ENCODE measurements at places on chromosomes 16 and 17. TPM values are rescaled to one million over a fixed set of nuclear protein-coding genes. Genes with fewer than 3 reads are reported as not detected.

- H3K27ac ChIP-seq: peak overlapping the region; percentile 14
- DNase-seq: no peak
- peaks cover 7% of the 10 kb centered on the region for H3K4me1 ChIP-seq
- H3K36me3 ChIP-seq: no peaks in the 10 kb centered on the region
- H3K4me3 ChIP-seq: no peak overlapping the region
Observed at GRCh38 chr17:37884516-37884915, 39.7 kb upstream of the TBC1D3K start.

- no peaks in the 10 kb centered on the region for H3K27me3 ChIP-seq
- DNase-seq: no peak
- H3K4me1 ChIP-seq: peaks cover 41% of the 10 kb centered on the region
- H3K36me3 ChIP-seq: peaks cover 5% of the 10 kb centered on the region
- H3K4me3 ChIP-seq: peak overlapping the region; percentile 96
Observed at GRCh38 chr16:58732545-58733247, 1.4 kb downstream of the GOT2 start.

DNA sequence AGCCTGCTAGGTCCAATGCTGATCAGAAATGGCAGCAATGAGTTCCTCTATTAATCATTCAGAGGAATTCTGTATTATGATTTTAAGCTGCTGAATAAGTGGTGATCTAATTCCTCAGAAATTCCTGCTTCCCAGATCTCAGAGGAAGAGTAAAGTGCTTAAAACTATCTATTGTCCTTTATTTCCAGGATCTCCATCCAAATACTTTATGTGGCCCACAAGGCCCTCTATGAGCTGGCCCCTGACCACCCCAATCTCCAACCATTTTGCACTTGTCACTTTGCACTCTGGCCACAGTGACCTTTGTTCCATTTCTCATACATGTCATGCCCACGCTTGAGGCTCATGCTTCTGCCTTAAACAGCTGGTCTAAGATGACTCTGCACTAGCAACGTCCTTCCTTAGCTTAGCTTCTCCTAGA lies 93.7 kb downstream of the CA10 start:
- no peak overlapping the region for H3K4me3 ChIP-seq
- no peak for DNase-seq
- no peaks in the 10 kb centered on the region for H3K27me3 ChIP-seq
- H3K27ac ChIP-seq: no peak overlapping the region
- no peaks in the 10 kb centered on the region for H3K4me1 ChIP-seq
- H3K36me3 ChIP-seq: no peaks in the 10 kb centered on the region

- no peaks in the 10 kb centered on the region for H3K27me3 ChIP-seq
- peaks cover 89% of the 10 kb centered on the region for H3K36me3 ChIP-seq
Observed at GRCh38 chr16:84608282-84608681, 9.6 kb downstream of the COTL1 start.

DNA sequence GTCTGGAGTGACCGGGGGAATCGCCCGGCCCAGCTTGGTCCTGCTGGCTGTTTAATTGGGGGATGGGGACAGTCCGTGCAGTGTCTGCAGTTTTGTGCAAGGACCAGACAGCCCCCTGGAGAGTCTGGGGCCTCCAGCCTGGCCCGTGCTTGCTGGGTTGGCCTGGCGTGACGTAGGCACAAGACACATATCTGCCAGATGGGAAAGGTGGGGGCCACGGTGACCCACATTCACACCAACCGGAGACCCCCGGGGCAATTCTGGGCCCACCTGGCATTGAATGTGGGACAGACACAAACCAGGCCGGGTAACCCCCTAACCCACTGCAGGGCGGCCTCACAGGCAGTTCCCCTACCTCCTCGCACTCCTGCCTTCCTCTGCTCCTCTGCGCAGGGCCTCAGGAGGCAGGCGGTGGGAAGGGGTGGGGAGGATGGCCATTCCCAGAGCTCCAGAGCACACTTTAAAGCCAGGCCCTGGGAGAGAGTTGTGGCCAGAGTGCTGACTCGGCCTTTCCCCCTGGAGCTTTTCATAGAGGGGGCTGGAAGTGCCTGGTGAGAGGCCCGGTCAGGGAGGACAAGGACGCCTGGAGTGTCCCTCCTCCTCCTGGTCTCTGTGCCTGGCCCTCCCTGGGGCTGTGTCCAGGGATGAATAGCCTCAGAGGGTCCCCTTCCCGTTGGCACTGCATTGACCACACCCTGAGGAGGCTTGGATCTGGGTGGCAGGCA lies 1.5 kb downstream of the MRC2 start:
- H3K36me3 ChIP-seq: peaks cover 4% of the 10 kb centered on the region
- H3K27ac ChIP-seq: no peak overlapping the region
- H3K27me3 ChIP-seq: peaks cover 22% of the 10 kb centered on the region
- no peak for DNase-seq
- H3K4me3 ChIP-seq: peak overlapping the region; percentile 81

- no peaks in the 10 kb centered on the region for H3K27me3 ChIP-seq
- H3K36me3 ChIP-seq: no peaks in the 10 kb centered on the region
Observed at GRCh38 chr17:70544317-70544716, 375.0 kb downstream of the KCNJ2 start.

GRCh38 chr17:43024407-43025289 lies at the start of gene RND2:
TSS of gene RND2 (plus strand) at chr17:43025231. CDS start at chr17:43025348, 117 bp downstream.
- H3K4me1 ChIP-seq: peaks cover 23% of the 10 kb centered on the region
- peaks cover 3% of the 10 kb centered on the region for H3K36me3 ChIP-seq
- H3K27ac ChIP-seq: peak within 1 kb of the TSS; percentile 57

DNA sequence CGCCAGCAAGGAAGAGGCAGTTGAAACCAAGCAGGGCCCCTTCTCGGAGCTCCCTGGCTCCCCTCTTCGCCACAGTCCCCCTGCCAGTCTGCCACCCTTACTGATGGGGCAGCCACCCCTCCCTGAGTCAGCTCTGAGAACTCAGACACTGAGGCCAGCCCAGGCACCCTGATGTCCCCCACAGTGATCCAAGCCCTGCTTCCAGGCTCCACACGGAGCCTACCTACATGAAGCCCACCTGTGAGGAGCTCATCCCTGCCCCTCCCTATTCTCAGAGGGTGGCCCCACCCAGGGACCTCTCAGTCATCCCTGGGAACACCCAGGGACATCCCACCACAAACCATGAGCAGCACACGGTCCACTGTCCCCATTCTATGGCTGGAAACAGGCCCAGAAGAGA lies 8.9 kb downstream of the CNGB1 start:
- no peaks in the 10 kb centered on the region for H3K4me1 ChIP-seq
- peaks cover 3% of the 10 kb centered on the region for H3K27me3 ChIP-seq
- no peak for DNase-seq
- no peak overlapping the region for H3K4me3 ChIP-seq
- no peak overlapping the region for H3K27ac ChIP-seq

GRCh38 chr17:73901661-73902415 lies 257.6 kb upstream of the SDK2 start:
- H3K27me3 ChIP-seq: peaks cover 31% of the 10 kb centered on the region
- no peaks in the 10 kb centered on the region for H3K36me3 ChIP-seq
- peak; percentile 20 for DNase-seq

- no peak for DNase-seq
- H3K36me3 ChIP-seq: peaks cover 4% of the 10 kb centered on the region
- H3K4me1 ChIP-seq: peaks cover 47% of the 10 kb centered on the region
- H3K27ac ChIP-seq: no peak overlapping the region
Observed at GRCh38 chr16:56639045-56639444, 579 bp downstream of the MT1A start.

GRCh38 chr17:74812109-74813009 lies 36.2 kb upstream of the NAT9 start:
- no peak for DNase-seq
- peaks cover 13% of the 10 kb centered on the region for H3K4me1 ChIP-seq
- H3K36me3 ChIP-seq: no peaks in the 10 kb centered on the region
- no peak overlapping the region for H3K4me3 ChIP-seq

GRCh38 chr16:20045886-20046285 lies 27.8 kb downstream of the GPR139 start:
- no peak overlapping the region for H3K27ac ChIP-seq
- H3K36me3 ChIP-seq: no peaks in the 10 kb centered on the region
- H3K4me1 ChIP-seq: no peaks in the 10 kb centered on the region

DNA sequence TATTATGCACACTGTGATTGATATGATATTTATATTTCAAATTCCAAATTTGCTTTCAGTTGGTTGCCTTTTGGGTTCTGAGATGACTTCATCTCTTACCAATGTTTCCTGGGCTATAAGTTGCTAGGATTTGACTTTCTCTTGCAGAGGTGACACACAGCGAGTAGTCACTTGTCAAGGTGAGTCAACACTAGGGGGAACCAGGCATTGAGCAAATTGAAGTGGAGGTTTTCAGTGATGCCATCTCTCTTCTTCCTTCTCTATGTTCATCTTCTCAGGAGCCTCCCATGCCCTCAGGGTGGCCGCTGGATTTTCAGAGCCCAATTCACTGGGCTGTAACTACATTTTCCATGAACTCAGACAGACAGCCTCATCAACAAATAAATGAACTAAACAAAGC lies 6.0 kb upstream of the CPD start:
- peaks cover 2% of the 10 kb centered on the region for H3K27me3 ChIP-seq
- peaks cover 26% of the 10 kb centered on the region for H3K4me1 ChIP-seq
- H3K4me3 ChIP-seq: no peak overlapping the region
- no peaks in the 10 kb centered on the region for H3K36me3 ChIP-seq
- H3K27ac ChIP-seq: no peak overlapping the region

DNA sequence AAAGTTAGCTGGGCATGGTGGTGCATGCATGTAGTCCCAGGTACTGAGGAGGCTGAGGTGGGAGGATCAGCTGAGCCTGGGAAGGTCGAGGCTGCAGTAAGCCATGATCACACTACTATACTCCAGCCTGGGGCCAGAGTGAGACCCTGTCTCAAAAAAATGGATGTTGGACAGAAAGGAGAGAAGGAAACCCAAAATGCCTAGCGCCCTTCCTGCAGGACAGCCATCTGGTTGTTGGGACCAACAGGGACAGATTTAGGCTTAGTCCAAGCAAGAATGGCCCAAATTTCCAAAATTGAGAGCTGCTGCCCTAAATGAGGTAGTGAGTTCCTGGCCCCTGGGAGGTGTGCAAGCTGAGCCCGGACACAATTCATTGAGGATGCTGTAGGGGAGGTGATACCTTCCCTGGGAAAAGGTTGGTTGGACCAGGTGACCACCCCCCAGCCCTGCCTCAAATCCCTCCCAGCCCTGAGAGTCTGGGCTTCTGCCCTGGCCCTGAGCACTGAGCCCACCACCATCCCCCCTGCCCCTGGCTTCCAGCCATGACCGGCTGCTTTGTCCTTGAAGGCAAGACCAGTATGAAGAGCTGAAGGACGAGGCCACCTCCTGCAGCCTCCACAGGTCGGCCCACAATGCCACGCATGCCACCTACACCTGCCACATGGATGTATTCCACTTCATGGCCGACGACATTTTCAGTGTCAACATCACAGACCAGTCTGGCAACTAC lies 35.1 kb downstream of the IL21R start:
- H3K27me3 ChIP-seq: no peaks in the 10 kb centered on the region
- DNase-seq: no peak
- H3K27ac ChIP-seq: no peak overlapping the region
- peaks cover 16% of the 10 kb centered on the region for H3K4me1 ChIP-seq
- H3K4me3 ChIP-seq: no peak overlapping the region

DNA sequence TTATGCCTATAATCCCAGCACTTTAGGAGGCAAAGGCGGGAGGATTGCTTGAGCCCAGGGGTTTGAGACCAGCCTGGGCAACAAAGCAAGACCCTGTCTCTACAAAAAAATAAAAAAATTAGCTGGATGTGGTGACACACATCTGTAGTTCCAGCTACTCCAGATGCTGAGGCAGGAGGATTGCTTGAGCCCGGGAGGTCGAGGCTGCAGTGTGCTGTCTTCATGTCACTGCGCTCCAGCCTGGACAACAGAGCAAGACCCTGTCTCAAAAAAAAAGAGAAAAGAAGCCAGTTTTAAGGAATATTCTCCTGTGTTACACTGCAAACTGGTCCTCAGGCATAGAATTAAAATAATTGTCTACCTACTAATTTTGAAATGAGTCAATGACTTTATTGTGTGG lies 47.9 kb downstream of the NSRP1 start:
- H3K27ac ChIP-seq: no peak overlapping the region
- H3K4me3 ChIP-seq: no peak overlapping the region
- no peak for DNase-seq

GRCh38 chr16:81266680-81267095 lies 28.2 kb downstream of the BCO1 start:
- H3K36me3 ChIP-seq: no peaks in the 10 kb centered on the region
- peaks cover 8% of the 10 kb centered on the region for H3K4me1 ChIP-seq
- H3K27me3 ChIP-seq: peaks cover 3% of the 10 kb centered on the region
- H3K4me3 ChIP-seq: no peak overlapping the region

DNA sequence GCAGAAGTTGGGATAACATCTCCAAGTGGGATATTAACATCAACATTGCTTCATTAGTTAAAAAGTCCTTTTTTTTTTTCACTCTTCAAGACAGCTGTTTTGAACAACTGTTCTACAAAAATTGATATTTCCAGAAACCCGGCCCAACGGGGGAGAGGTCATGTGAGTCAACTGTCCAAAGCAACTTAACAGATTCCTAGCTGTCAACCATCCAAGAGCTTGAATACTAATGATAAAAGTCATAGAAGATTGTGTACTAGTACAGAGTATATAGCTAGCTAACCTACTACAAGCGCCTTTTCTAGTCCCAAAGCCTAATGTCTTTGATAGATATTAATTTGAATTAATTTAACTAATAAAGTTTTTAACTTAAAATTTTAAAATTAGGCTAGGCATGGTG lies 172.0 kb downstream of the CYB561 start:
- H3K36me3 ChIP-seq: no peaks in the 10 kb centered on the region
- H3K4me3 ChIP-seq: no peak overlapping the region
- no peak for DNase-seq

DNA sequence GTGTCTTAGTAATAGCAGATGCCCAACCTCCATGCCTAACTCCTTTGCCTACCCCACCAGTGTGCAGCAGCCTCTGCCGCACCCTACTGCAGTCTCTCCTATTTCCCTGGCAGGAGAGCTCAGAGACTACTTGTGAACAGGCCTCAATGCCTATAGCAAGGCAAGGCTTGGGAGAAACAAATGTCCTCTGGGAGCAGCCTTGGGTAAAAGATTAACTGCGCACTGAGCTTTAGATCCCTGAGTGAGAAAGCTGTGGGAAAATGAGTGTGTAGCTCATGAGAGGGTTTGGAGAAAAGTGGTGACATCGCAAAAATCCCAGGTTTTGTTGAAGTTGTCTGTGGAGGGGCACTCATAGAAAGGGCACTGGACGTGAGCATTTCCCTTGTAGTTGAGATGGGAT lies 335.8 kb downstream of the WWOX start:
- H3K4me3 ChIP-seq: no peak overlapping the region
- H3K27me3 ChIP-seq: no peaks in the 10 kb centered on the region
- peaks cover 3% of the 10 kb centered on the region for H3K36me3 ChIP-seq
- no peak for DNase-seq
- no peaks in the 10 kb centered on the region for H3K4me1 ChIP-seq

GRCh38 chr17:55426851-55427586 lies 5.4 kb upstream of the MMD start:
- no peak for DNase-seq
- no peak overlapping the region for H3K4me3 ChIP-seq
- no peak overlapping the region for H3K27ac ChIP-seq
- H3K4me1 ChIP-seq: peaks cover 15% of the 10 kb centered on the region
- H3K27me3 ChIP-seq: peaks cover 33% of the 10 kb centered on the region

GRCh38 chr16:79839466-79840341 lies 239.2 kb upstream of the MAF start:
- H3K27me3 ChIP-seq: peaks cover 2% of the 10 kb centered on the region
- H3K27ac ChIP-seq: no peak overlapping the region
- H3K4me1 ChIP-seq: peaks cover 21% of the 10 kb centered on the region
- no peak overlapping the region for H3K4me3 ChIP-seq

The TP53TG3C gene
- total RNA-seq: not detected

The SEZ6 gene
- not detected for total RNA-seq

The ITGB4 gene
- total RNA-seq: 0.55 TPM

The RNF222 gene
- 0.10 TPM for total RNA-seq

The GSG1L gene
- total RNA-seq: not detected

The RABEP2 gene
- 21.1 TPM for total RNA-seq

The SLC22A31 gene
- 1.8 TPM for total RNA-seq

The TLCD1 gene
- 2.1 TPM for total RNA-seq

The EME2 gene
- total RNA-seq: 28.7 TPM

The LRRC37A gene
- total RNA-seq: 2.1 TPM

The CMIP gene
- total RNA-seq: 46.8 TPM

The OR3A3 gene
- not detected for total RNA-seq

The DRC3 gene
- 0.06 TPM for total RNA-seq

All from activated CD4-positive, alpha-beta T cell treated with anti-CD3 and anti-CD28 coated beads, Interleukin-2, amount 10 ng/mL, durations not matched to agents 7 days and 5 days (primary cell).